ENCODE measurements at places on chromosomes 4 and X.

GRCh38 chr4:77201857-77202256 is 44.9 kb downstream of the CCNG2 start:
- no peak for DNase-seq

DNA sequence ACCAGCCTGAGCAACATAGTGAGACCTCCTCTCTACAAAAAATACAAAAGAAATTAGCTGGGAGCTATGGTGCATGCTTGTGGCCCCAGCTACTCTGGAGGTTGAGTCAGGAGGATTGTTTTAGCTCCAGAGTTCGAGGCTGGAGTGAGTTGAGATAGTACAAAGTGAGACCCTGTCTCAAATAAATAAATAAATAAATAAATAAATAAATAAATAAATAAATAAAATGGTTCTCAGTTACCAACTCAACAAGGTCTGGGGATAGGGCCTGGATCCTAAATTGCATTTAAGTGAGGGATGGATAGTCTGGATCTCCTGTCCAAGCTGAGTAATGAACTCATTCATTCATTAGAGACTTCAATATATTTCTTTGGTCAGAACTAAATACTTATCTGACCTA is 115.7 kb upstream of the IL1RAPL2 start:
- no peak for DNase-seq

DNA sequence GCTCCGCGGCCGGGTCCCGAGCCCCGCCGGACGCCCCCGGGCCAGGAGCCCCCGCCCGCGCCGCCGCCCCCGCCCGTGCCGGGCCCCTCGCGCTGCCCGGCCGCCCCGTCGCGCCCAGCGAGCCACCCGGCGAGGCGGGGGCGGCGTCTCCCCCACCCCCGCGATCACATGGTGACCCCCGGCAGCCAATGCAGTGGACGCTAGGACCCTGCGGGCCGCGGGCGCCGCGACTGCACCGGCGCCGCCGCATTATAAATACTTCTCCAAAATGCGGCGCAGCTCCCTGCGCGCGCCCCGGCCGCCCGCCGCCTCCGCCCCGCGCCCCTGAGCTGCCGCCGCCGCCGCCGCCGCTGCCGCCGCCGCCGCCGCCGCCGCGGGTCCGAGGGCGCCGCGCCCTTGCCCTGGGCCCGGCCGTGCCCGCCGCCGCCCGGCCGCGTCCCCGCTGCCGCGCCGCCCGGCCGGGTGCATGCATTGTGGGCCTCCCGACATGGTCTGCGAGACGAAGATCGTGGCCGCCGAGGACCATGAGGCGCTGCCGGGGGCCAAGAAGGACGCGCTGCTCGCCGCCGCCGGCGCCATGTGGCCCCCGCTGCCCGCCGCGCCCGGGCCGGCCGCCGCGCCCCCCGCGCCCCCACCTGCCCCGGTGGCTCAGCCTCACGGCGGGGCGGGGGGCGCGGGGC is at the start of gene NAT8L:
Gene NAT8L (plus strand): TSS at position 282 of the 680 bp plus-strand sequence. CDS start 185 bp downstream, at position 467.
- DNase-seq: peak; percentile 49

DNA sequence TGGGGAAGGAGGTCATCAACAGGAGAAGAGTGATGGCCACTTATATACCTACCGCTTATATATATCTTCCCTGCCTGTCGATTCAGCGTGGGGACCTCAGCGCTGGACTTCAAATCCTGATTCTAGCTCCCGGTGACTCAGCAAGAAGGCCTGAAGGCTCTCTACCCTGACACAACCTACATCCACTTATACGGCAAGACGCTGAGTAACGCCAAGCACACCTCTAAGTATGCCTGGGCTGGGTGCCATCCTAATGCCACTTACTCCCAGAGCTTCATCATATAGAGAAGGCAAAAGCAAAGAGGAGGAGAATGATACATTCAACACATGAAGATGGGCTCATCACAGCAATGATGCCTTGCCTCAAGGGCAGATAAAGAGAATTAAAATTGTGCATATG is 198.3 kb downstream of the CHIC2 start:
- DNase-seq: no peak

GRCh38 chr4:176709417-176709816 is 83.3 kb downstream of the VEGFC start:
- no peak for DNase-seq

DNA sequence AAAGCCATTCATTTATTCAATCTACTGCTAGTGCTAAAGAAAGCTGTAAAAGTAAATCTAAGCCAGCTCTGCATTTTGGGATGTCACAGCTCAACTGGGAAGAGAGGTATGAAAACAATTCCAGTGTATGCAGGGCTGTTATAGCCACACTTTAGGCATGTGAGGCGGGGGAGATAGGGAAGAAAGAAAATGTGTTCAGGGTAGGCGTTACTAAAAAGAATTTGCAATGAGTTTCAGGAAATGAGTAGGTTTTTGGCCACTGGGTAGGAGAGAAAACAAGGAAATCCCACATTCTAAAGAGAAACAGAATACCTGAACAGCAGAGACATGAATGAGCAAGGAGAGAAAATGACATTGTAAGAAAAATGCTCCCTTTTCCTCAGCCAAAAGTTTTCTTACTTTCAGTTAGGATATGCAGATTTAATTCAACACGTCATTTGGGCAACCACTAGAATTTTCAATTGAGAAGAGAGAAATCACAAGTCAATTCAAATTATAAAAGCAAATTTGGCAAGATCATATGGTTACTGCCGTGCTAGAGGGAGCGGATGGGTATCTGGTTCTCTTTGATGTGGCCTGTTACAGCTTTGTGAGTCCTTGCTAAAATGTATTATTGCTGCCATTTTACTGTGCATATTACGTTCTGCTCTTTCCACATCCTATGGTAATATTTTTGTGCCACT is 226.3 kb downstream of the KCNIP4 start:
- DNase-seq: no peak

- DNase-seq: no peak
Observed at GRCh38 chr4:41912546-41912945, 22.7 kb upstream of the TMEM33 start.

- no peak for DNase-seq
Observed at GRCh38 chrX:39293203-39293602, 491.9 kb downstream of the MID1IP1 start.

DNA sequence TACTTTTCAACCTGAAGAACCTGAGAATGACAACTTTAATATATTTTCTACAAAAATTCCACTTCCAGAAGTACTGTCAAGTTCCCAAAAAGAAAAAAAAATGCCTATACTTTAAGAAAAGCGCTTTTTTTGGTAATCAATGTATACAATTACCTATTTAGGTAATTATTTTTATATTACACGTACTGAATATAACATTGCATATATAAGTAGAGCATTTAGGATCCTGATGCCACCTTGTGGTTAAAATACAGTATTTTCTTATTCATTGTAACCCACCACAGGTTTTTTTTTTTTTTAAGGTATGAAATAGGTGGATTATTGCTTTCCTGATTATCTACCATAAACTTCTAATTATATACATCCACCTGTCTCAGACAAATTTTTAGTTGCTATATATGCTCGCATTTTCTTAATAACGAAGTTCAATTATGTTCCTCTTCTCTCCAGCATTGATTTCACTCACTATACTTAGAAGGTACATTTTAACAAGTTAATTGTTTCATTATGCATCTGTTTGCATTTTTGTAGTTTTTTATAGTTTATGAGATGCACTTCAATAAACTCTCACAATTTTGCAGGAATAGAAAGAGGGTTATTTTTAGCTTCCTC is 5.2 kb downstream of the MAP9 start:
- DNase-seq: peak; percentile 26

DNA sequence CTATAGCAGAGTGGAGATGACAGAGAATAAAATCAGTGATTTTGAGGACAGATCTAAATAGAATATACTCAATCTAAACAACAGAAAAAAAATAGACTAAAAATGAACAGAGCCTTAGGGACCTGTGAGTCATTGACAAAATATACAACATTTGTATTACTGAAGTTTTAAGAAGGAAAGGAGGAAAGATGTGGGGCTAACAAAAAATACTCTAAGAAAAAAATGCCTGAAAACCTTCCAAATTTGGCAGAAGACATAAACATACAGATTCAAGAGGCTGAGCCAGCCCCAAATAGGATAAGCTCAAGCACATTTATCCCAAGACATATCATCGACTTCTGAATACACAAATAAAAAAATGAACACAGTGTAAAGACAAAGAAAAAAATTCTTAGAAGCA is 123.6 kb upstream of the INTU start:
- no peak for DNase-seq

DNA sequence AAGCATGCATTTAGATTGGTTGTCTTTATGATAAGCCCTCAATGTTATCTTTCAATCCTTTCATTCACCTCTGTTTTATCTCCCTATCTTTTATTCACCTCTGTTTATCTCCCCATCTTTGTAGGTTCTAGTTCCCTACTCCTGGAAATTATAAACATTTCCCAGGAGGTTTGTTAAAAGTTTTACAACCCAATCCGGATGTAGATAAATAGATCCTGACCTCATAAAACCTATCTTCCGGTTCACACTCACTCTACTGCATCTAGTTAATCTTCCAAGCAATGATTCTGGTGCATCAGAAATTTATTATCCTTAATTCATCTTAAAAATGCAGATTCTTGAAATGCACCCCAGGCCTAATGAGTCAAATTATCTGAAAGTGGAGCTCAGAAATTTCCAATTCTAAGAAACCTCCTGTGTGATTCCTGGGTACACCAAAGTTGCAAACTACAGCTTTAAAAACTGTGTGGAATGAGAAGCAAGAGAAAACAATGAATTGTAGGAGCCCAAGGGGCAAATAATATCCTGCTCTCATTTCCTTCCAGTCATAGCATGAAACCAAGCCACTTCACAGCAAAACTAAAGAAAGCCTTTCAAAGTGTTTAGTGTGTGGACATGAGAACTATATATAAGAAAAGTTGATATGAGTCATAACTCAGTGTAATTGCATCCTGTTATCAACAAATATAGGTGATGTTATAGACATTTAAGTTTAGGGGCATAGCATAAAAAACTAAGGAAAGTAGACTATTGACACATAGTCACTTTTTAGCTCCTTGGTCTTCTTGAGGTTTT is 51.1 kb upstream of the UGT8 start:
- no peak for DNase-seq

GRCh38 chrX:101550362-101550750 is at the start of gene ARMCX1:
Gene ARMCX1, plus strand, starts transcription at chrX:101550547. Its CDS starts 2,384 bp downstream, at chrX:101552931.
- DNase-seq: peak; percentile 46

GRCh38 chr4:188254211-188254610 is 115.0 kb downstream of the TRIML1 start:
- no peak for DNase-seq

GRCh38 chrX:135497736-135498135 is 22.7 kb upstream of the INTS6L start:
- DNase-seq: no peak

DNA sequence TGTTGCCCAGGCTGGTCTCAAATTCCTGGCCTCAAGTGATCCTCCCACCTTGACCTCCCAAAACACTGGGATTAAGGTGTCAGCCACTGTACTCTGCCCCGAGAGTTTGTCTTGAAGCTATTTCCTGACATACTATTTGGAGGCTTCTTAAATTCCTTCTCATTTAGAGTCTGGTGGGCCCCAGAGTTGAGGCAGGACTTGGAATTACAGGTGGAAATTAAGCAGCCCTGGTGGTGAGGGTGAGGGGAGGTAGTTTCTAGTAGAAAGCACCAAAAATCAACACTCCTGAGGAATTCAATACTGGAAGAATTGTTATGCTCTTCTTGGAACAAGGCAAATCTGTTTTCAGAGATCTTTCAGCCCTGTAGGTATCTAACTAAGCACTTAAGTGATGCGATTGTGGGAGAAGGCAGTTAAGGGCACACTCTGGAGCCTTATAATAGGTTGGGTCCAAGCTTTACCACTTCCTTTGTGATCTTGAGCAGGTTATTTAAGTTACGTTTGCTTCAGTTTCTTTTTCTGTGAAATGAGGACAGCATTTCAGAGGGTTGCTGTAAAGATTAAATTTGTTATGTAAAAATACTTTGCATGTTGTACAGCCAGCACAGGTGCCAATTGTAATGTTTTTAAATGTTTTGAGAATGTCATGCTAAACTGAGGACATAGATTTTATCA is 200.7 kb downstream of the SOWAHB start:
- DNase-seq: no peak

- no peak for DNase-seq
Observed at GRCh38 chr4:89307446-89308160, at the start of gene GPRIN3. Gene GPRIN3, minus strand, starts transcription at chr4:89307800. Its CDS starts 57,690 bp downstream, at chr4:89250110.

DNA sequence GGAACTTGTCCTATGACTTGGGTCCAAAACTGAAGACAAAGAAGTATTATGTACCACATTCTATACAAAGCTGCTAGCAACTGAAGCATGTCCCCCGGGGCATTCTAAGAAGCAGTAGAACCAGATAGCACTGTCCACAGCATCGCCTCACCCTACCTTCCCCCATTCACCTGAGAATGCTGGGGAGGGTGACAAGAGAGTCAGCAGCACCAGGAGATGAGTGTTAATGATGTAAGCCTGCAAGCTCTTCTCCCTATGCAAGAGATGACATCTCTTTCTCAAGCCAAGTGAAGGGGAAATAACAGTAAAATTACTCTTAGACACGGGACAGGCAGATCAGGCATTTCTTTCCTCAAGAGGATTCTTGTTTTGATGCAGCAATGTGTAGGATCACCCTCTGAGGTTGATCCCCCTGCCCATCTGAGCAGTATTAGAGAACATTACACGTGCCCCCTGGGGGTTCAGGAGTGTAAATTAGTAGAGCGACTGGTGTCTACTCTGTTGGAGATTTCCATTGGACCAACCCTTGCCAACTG is 13.9 kb upstream of the TLR1 start:
- no peak for DNase-seq

DNA sequence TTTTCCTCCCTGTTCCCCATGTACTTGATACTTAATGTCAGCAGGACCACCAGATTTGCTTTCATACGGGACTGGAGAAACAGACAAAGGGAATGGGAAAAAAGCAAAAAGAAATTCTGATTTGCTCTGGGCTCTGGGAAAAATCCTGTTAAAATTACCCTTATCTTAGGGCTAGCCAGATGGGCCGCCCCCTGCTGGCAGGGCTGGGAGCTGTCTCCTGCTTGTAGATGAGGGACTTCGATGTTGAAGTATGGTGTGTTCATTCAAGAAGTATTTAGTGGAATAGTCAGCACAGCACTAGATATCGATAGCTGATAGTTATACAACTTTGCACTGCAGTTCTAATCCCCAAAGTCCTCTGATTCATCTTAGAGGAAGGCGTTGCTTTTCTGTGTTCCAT is 45.8 kb downstream of the BCORL1 start:
- DNase-seq: no peak

DNA sequence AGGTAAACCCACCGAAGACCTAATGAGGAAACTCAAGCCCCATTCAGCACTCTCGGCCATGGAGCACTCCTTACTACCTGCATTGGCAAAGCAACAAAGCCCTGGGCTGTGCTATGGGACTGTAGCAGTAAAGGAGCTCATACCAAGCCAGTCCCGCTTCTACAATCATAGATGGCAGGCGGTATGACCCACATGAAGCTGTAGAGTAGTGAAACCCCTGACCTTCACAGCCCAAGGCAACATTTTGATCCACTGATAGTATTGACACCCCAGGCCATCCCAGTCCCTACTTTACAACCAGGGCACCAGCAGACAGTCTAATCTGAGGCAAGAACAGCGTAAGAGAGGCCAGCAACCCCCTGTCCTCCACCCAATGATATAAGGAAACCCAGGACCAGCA is 25.2 kb downstream of the CENPC start:
- DNase-seq: no peak

GRCh38 chr4:153438916-153439756 is 27.0 kb upstream of the TMEM131L start:
- peak; percentile 12 for DNase-seq

Measured in AML-193 (cell line).